IPS DF 6.9 (cell line): ENCODE measurements at places on chromosomes 2 and 18.

DNA sequence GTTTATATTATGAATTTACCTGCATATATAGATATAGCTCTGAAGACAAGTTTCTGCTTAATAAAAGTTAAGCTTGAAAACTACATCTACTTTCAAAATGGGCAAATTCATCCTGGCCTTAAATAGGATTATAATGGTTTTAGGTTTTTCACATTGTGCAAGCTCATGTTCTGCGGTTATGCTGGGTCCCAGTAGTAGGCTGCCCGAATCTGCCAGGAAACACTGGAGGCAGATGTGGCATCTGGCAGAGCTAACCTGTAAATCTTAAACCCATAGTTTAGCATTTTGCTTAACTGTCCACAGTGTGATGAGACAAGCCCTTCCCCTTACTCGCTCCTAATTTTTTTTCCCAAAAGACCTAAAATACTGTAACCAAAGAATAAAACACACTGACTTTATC, 234.2 kb downstream of the TCF4 start:
- no peak for DNase-seq

DNA sequence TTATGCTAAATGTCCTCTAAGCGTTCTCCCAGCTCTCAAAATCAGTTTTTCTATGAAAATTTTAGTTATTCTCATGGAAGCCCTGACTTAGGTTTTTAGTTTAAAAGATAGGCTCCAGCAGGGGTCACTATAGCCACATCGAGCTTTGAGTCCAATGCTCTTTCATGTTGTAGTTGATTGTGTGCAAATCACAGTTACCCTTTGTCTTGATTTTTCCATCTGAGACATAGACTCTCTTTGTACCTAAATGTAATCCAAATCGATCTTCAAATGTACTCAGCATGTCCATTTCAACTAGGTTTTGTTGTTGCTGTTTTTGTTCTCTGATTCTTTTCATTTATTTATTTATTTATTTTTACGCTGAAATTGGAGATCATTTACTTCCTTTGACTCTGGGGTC, 26.4 kb upstream of the MSTN start:
- peak; percentile 27 for DNase-seq

GRCh38 chr18:13872373-13872772, 43.0 kb downstream of the MC2R start:
- DNase-seq = no peak

GRCh38 chr2:60518567-60518966, 34.9 kb downstream of the BCL11A start:
- no peak for DNase-seq
